Cardiac septum (tissue), 1 donor: ENCODE measurements at places on chromosomes 2 and 18. TPM values are rescaled to one million over a fixed set of nuclear protein-coding genes. Genes with fewer than 3 reads are reported as not detected.
A peak's percentile ranks its signal among the peaks of the same experiment; 100 is the strongest.

- no peak for DNase-seq
Measured at GRCh38 chr18:34225218-34225553, 473 bp upstream of the NOL4 start.

LINC00305 gene
- not detected for total RNA-seq

GRCh38 chr2:109681633-109682380, 67.6 kb downstream of the SOWAHC start:
- DNase-seq, result no peak

SMAD4 gene
- 88.7 TPM for total RNA-seq

GRCh38 chr2:44120428-44120827, 48.2 kb upstream of the PPM1B start:
- DNase-seq, result no peak

DNA sequence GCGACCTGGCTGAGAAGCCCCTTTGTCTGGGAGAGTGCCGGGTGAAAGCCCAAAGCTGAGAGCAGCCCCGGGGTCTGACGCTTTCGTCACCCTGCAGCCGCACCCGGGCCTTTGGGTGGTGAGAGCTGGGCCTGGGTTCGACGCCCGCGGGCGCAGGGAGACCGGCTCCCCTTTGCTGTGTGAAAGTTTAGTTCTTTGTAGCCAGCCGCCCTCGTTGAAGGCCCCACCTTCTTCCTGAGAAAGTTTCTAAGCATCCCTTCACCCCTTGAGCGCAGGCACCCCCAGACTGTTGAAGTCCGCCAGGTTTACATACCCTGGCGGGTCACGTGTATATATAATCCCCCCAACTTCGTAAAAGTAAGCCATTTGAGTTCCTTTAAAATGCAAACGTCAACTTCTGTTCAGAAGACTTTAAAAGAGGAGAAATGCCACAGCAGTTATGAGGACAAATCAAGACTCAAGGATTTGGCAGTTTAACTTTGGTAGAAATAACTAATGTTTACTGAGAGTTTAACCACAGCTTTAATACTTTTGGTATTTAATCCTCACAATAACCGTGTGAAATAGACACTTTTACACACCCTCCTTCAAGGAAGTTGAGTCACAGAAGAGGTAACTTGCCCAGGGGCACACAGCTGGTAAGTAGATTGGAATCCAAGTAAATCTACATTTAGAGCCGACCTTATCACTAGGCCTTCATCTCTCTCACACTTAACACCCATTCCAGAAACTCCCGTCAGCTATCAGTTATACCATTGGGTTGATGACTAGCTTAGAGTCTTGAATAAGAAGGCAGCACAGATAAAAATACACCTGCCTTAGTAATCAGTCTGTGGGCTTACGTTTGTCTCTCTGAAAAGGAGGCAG, 1.1 kb upstream of the MBOAT2 start:
- no peak for DNase-seq

DNA sequence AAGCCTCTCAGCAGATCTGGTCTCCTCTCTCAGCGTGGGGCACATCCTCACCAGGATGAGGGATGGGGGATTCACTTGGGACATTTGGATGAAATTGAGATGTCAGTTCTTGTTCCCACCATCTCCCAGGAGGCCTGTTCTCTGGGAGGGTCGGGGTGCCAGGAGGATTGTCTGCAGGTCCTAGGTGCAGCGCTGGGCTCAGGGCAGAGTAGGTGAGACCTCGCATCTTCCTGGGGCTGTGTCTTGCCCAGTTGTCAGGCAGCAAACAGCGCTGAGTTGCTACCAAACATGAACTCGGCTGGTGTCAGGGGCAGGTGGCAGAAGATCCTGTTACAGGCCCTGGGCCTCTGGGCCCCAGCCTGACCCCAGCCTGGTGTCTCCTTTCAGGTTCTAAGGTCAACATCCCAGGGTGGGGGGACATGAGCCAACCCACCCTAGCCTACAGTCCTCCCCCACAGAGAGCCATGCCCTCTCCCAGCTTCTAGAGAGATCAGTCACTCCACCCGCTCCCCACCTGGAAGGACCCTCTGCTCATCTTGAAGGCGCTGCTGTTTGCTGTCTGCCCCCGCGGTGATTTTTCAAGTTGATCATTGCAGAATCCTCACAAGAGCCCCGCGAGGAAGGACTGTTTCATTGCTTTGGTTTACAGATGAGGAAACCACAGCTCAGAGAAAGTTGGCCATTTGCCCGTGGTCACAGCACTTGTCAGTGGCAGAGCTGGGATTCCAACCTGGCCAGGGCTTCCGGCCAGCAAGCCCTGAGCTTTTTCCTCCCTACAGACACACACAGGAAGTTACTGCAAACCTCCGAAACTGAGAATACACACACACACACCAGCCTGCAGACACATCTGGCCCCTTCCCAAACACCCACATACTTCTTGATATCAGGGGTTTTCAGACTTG, 83.9 kb downstream of the STPG4 start:
- peak; percentile 80 for DNase-seq

- no peak for DNase-seq
Measured at GRCh38 chr2:3332133-3332532, 45.5 kb downstream of the EIPR1 start.

DNA sequence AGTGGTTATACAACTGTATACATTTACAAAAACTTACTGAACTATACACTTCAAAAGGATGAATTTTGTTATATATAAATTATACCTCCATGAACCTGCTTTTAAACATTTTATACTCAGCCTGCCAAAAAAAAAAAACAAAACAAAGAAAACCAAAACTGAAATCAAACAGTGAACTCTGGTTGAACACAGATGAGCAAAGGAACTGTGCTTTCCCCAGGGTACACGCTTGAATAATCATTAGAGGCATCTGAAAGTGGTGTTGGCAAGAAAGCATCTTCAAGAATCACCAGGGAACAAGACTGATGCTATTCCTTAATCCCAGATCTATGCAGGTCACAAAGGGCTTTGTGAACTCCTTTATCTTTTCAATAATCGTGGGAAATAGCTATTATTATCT, 77.0 kb upstream of the LYPD1 start:
- DNase-seq, result no peak

DNA sequence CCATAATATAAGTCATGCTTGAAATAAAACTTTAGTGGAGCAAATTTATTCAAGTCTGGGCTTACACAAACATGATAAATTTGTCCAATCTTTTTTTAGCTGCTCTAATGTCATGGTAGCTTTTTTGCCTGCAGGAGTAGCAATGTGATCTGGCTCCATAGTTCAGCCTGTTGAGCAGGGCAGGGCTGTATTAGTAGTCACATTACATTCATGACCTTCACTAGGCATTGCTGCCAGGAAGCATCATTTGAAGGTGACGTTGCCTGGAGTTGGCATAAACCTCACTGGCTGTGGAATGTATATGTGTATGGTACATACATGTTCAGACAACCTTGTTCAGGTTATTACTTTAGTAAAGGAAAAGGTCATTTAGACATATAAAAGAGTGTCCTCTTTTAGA, 76.6 kb downstream of the CCDC85A start:
- no peak for DNase-seq

GRCh38 chr2:42102024-42102590, 54.3 kb downstream of the PKDCC start:
- peak; percentile 84 for DNase-seq

DNA sequence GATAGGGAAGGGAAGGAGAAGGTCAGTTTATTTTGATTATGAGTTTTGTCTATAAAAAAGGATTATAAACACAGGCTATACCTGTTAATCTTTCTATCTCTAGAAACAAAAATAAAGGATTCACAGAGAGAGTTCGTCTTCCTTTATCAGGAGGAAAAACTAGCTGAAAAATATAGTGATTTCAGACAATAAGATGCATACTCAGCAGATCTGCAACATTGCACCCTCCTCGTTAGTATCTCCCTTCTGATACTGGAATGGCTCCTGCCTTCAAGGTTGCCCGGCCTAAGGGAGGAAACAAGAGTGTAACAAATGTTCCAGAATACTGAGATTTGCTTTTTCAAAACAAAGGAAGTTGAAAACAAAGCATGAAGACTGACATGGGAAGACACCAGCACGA, 48.7 kb upstream of the LRATD1 start:
- no peak for DNase-seq

LOXL3 gene
- total RNA-seq, result 2.8 TPM

DNA sequence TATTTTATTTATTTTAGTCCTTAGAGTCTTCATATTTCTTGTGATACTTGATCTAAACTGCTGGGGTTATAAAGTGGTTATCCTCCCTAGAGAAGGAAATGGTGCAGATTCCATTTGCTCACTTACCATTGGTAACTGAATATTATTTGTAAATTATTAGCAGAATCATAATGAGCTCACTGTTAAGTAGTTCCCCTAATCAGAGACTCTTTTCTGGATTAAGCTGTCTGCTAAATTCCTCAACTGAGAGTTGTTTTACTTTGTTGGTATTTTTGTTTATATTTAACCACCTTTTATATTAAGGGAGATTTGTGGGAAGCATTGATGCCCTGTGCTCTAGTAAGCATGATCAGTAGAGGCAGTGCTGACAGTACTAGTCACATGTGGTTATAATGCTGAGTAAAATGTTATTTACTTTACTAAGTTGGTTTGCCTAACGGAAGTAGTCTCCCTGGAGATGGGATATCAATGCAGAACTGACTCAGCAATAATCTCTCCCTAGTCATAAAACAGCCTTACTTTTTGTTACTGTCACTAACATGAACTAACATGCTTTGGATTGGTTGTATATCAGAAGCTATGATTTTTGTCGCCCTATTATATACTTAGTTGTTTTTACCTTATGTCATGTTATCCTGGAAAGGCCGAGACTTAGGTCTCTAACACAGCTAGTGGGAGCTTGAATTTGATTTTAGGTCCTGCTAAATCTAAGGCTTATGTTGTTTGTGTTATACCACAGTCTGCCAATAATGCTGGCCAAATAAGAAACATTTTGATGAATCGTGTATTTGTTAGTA, 166.7 kb downstream of the MCFD2 start:
- DNase-seq, result no peak

DNA sequence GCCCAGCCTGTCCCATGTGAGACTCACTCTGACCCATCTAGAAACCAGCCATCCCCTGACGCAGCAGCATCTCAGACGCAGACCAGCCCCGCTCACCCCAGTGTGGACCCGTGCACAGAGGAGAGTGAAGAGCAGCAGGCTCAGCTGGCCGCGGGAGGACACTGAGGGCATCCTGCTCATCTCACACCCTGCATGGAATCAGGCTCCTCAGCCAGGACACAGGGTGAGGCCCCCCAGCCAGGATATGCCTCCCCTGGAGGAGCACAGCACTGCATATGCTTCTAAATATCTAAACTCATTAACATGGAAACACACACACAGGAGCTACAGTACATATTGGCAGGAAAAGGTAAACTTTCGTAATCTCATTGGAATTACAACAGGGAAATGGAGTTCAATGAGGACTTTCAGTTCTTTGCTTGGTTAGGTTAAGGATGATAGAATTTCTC, 34.4 kb downstream of the NEMP2 start:
- DNase-seq, result no peak

- no peak for DNase-seq
Measured at GRCh38 chr2:99867770-99868169, 274.6 kb downstream of the AFF3 start.

DNA sequence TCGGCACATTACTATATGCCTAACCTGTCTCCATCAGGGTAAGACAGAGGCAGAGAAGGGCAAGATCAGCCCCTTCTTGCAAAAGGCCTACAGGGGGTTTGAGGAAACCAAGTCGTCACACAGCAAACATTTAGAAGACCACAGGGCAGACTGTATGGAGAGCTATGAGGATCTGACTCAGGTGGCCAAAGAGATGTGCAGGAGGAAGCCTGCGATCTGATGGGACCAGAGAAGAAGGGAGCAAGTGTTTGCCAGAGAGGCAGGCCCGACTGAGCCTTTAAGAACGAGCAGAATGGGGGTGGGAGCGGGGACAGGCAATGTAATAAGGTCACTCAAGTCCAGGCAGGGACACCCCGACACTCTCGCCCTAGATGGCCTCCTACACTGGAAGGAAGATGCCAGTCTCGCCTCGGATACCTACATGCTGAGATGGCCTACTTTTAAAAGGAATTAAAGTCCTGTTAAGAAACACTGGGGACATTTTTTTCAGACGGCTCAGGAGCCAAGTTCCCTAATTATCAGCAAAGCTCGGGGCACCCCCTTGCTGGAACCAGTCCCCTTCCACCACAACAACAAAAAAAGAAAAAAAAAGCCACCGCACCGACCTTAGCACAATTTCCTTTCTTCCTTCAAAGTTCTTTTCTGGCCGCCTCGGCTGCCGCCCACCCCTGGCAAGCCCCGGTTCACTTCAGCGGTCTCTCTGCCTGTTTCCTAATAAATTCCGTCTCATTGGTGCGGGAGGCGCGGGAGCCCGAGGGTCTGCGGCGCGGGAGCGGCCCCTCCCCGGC, 1.5 kb downstream of the SFXN5 start:
- DNase-seq, result no peak

- no peak for DNase-seq
Measured at GRCh38 chr2:28280619-28281018, 112.0 kb upstream of the FOSL2 start.

- DNase-seq, result peak; percentile 70
Measured at GRCh38 chr2:10773821-10774341, 38.7 kb downstream of the PDIA6 start.

- no peak for DNase-seq
Measured at GRCh38 chr18:49628881-49629795, 67.3 kb downstream of the LIPG start.

- no peak for DNase-seq
Measured at GRCh38 chr2:26971911-26972786, 1.7 kb downstream of the MAPRE3 start.

DNA sequence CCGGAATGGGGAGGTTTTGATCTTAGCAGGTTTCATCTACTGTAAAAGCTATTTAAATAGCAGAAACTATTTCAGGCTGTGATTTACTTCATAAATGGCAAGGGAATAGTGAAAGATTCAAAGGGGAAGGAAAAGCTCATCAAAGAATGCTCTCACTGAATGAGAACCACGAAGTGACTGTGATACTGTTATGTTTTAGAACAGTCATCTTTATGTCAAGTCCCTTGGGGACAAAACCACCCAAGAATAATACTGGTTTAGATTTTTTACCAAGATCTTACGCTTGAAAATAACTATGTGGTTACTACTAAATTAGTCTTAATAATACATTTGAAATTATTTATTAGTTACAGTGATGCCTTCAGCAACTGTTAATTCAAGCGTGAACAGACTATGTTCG, 28.1 kb downstream of the FARSB start:
- DNase-seq, result no peak

CFAP53 gene
- total RNA-seq, result 0.48 TPM

DNA sequence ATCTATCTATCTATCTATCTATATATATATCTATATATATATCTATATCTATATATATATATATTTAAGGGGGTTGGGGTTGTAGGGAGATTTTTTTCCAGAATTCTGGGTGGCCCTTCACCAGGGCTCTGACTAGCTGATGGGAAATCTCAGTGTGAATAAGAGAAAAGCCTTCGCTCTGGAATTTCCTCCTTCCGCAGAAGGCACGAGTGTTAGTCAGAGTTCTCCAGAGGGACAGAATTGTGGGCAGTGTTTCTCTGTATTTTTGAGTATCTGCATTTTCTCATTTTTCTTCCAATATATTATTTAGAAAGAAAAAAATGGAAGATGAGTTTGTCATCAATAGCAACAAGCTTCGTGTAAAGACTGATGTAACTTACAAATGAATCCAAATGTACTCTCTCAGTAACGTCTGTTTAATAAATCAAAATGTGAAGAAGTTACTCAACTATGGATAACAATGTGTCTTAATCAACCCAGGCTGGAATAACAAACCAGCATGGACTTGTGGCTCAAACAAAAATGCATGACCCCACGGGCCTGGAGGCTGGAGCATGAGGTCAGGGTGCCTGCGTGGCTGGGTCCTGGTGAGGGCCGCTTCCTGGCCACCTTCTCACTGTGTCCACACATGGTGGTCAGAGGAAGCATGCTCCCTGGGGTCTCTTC, 10.6 kb upstream of the SNTG2 start:
- DNase-seq, result no peak
